H1 (cell line): ENCODE measurements at places on chromosomes 5 and 9. TPM values are rescaled to one million over a fixed set of nuclear protein-coding genes. Genes with fewer than 3 reads are reported as not detected.

CNTNAP3 gene
- total RNA-seq: 5.1 and 9.0 TPM in 2 replicates

TXNDC15 gene
- total RNA-seq: 30.8 and 34.5 TPM in 2 replicates

STC2 gene
- total RNA-seq: 40.0 and 53.1 TPM in 2 replicates

TRIM7 gene
- 0.44 and 0.47 TPM in 2 replicates for total RNA-seq

KIF4B gene
- 0.08 and 0.15 TPM in 2 replicates for total RNA-seq

MTX3 gene
- 27.9 and 28.8 TPM in 2 replicates for total RNA-seq

LRRC8A gene
- total RNA-seq: 103 and 106 TPM in 2 replicates

ZFP2 gene
- total RNA-seq: 0.52 and 0.78 TPM in 2 replicates

C9 gene
- total RNA-seq: not detected in 2 replicates

TSSK1B gene
- not detected in 2 replicates for total RNA-seq

SH3TC2 gene
- 0.77 and 0.80 TPM in 2 replicates for total RNA-seq

BTNL8 gene
- total RNA-seq: 0.27 and 0.48 TPM in 2 replicates
